T-cell (primary cell): ENCODE measurements at places on chromosomes 1 and 21. TPM values are rescaled to one million over a fixed set of nuclear protein-coding genes. Genes with fewer than 3 reads are reported as not detected.

LAMC1 gene
- 2.1 TPM for total RNA-seq

- no peak for DNase-seq
These were observed at the start of gene ANKRD45 for GRCh38 chr1:173669491-173669941. ANKRD45 (minus strand) TSS chr1:173669851; CDS start chr1:173659418, 10,433 bp downstream.

AUNIP gene
- 0.20 TPM for total RNA-seq

DNA sequence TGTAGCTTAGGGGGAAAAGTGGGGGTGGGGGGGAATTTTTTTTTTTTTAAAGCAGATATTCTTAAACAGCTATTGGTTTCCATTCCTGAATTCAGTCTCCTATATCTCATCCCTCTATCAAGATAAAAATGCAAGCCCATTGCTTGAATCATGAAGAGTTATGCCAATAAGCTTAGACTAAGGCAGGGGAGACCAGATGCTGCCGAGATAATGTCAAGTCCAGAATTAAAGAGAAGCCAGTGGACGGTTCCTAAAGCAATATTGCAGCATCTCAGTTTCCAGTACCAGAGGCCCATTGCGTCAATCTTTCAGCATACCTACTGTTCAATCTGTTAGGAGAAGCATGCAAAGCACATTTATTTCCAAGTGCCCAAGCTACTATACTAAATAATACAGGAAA lies 309.4 kb downstream of the BARHL2 start:
- no peak for DNase-seq

DNA sequence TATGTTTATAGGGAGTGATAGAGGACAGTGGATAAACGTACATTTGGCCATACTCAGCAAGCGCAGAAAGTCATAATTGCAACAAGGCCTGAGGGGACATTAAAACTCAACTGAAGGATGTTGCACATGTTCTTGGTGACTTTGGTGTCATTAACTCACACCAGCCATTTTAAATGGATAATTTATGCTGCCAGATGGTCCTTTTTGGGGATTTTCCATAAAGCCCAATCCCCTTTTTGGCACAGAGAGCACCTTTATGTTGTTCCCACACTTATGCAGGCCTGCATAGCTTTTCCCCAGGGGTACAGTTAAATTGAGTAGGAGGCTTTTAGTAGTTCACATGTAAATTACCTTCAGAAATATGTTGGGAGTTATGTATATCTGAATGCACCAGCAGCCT lies 279.6 kb downstream of the NFIA start:
- no peak for DNase-seq

GRCh38 chr1:18528616-18529015 lies 47.9 kb downstream of the KLHDC7A start:
- DNase-seq, result no peak

NFASC gene
- not detected for total RNA-seq

- DNase-seq, result no peak
These were observed 80.3 kb downstream of the SSBP3 start for GRCh38 chr1:54325703-54326461.

SCCPDH gene
- 5.5 TPM for total RNA-seq

GRCh38 chr1:228001738-228002535 lies 4.9 kb upstream of the WNT3A start:
- DNase-seq, result no peak

RGS2 gene
- total RNA-seq, result 13.9 TPM

DNA sequence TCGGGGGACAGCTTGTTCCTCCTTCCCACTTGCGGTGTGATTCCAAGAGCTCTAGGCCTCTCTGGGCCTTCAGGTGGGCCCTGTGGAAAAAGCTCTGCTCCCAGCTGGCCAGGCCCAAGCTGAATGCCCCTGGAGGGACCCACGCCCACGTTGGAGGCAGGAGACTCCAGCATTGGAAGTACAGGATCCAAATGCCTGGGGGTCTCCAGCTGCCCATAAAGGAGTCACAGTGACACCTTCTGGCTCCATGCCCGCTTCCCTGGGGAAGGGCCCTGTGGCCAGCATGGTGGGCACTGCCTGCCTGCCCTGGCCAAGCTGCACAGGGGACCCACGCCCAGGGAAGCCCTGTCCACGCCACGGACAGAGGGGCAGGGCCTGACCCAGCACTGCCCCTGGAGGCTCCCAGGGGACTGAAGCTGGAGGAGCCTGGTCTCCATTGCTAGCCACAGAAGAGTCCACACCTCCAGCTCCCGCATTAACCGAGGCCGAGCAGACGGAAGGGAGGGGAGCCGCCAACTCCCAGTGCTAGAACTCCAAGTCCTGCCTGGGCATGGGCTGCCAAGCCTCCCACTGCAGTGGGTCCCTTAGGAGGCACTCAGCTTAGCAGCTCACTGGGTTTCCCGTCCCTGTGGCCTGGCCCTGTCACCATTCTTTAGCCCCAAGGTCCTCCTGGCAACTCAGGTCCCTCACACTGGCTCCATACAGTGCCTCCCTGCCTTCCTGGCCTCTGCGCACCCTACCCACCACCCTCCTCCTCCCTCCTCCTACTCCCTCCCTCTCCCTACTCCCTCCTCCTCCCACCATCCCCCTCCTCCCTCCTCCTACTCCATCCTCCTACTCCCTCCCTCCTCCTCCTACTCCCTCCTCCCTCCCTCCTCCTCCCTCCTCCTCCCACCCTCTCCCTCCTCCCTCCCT lies 41.9 kb downstream of the WNT9A start:
- DNase-seq, result no peak

- DNase-seq, result no peak
These were observed 405.3 kb upstream of the PRMT6 start for GRCh38 chr1:106651028-106651762.

DNA sequence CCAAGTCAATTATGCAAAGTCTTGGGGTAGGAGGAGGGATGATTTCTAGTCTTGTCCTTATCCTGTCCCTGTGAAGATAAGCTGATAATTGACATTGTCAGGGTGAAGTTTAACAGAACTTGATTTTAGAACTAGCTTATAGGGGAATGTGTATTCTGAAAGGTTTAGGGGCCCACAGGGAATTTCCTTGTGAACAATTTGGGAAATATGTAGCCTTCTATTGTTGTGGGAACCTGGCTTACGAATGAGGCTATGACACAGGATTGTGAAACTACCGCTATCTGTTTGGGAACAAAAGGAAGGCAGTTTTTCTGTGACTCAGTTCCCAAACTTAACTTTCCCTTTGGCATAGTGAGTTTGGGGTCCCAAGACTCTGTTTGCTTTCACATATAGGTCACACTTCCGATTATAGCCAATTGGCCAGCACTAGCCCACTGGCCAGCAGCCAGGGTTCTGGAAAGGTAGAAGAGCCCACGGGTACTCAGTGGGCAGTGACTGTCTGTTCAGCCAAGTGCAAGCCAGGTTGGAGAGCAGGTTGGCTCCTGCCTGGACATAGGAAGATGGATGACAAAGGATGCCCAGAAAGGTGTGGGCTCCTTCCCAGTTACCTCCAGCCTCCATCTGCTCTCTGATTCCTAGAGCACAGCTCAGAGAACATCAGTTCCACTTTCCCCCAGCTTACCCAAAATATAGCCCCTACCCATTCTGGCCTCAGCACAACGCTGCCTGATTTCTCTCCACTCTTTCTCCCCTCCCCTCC lies 35.5 kb downstream of the H3-3A start:
- no peak for DNase-seq

CD34 gene
- total RNA-seq, result 1.6 TPM

TFAP2E gene
- 2.8 TPM for total RNA-seq

DNA sequence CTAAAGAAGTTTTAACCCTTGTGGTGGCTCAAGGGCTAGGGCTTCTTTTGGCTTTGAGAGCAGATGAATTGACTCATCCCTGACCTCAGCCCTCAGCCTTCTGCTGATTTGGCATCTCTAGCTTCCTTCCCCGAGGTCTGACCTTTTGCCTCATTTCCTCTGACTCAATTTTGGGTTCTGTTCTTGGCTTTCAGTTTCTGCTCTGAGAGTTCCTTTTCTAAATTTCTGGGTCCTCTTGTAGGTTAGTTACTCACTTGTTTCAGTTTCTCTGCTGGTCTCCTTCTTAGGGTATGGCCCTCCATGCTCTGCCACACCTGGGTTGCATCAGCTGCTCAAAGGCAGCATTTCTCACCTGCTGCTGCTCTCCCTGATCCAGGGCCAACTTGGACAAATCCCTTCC lies 19.4 kb downstream of the PDE4B start:
- peak; percentile 12 for DNase-seq

CD48 gene
- total RNA-seq, result 266 TPM

KRTAP19-1 gene
- total RNA-seq, result not detected

- no peak for DNase-seq
These were observed 66.2 kb upstream of the HMCN1 start for GRCh38 chr1:185668013-185668412.

DNA sequence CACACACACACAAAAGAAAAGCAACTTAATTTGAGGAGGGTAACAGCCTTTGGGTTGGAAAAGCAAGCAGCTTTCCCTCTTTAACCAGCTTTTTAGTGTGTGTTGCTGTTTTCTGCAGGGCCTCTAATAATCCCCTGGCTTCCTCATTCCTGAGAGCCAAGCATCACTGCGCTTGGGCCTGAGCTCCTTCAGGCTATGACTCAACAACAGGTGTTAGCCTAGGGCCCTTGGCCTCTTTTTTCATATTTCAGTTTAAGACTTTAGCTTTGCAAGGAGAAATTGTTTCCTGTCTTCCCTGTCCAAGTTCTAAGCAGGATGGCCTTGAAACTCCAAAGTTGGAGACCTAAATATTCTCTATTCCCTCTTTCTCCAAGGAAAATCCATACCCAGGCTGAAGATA lies 26.2 kb upstream of the SNX27 start:
- DNase-seq, result no peak

GRCh38 chr1:33712186-33712585 lies 151.7 kb upstream of the HMGB4 start:
- DNase-seq, result no peak

APCS gene
- total RNA-seq, result 1.0 TPM

DNA sequence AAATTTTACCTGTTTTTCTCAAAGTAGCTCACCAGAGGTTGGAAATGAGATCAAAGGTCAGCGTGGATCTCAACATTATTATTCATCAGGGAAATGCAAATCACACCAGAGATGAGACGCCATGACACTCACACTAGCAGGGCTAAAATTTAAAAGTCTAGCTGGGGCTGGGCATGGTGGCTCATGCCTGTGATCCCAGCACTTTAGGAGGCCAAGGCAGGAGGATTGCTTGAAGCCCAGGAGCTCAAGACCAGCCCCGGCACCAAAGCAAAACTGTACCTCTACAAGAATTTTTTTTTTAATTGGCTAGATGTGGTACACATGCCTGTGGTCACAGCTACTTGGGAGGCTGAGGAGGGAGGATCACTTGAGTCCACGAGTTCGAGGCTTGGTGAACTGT lies 41.4 kb upstream of the PCBP3 start:
- DNase-seq, result no peak

- DNase-seq, result no peak
These were observed 341.3 kb downstream of the USP25 start for GRCh38 chr21:16071092-16071491.

DNA sequence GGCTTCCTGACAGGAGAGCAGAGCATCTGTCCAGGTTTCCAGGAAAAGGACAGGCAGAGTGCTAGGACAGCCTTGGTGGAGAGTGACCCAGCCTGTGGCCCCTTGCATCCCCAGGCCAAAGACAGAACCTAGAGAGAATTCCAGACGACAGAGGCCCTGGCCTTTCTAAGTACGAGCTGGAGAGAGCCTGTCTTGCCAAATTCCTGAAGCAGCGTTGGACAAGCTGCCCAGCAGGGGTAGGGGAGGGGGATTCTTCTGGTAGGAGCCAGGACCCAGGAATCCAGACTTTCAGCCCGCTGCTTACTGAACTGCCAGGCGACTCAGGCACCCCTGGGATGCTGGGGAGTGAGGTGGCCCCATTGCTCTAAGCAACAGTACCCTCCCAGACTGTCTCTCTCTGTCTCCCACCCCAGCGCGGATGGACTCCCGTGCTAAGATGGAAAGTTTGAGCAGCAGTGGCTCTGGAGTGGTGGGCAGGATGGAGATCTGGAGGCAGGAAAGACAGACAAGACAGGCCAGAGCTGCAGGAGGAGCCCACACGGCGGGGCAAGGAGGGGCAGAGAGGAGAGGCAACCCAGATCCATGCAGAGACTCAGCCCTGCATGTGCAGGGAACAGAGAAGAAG lies 8.8 kb upstream of the PEAR1 start:
- DNase-seq, result no peak

- no peak for DNase-seq
These were observed 8.6 kb upstream of the MT1HL1 start for GRCh38 chr1:237012788-237013383.

DNA sequence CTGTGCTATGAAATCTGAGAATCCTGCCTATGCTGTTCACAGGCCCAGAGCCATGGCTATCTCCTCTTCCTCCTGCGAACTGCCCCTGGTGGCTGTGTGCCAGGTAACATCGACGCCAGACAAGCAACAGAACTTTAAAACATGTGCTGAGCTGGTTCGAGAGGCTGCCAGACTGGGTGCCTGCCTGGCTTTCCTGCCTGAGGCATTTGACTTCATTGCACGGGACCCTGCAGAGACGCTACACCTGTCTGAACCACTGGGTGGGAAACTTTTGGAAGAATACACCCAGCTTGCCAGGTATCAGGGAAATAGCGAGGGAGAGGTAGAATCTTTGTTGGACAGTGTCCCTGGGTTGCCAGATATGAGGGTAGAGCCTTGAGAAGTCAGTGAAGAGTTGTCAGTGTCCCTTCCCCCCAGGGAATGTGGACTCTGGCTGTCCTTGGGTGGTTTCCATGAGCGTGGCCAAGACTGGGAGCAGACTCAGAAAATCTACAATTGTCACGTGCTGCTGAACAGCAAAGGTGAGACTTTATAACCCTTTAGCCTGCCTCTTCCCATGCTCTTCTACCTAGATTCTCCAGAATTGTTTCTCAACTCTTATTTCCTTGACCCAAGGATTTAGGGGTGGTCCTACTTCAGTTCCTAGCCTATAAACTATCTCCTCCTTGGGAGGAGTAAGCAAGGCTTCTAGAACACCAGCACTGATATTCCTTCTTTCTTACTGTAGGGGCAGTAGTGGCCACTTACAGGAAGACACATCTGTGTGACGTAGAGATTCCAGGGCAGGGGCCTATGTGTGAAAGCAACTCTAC lies 1.4 kb downstream of the NIT1 start:
- DNase-seq, result peak; percentile 63

RSPH1 gene
- total RNA-seq, result 0.20 TPM
